ENCODE measurements at places on chromosomes 7 and 10.

- peak; percentile 83 for DNase-seq
Observed at GRCh38 chr10:11757454-11757820, 15.3 kb downstream of the ECHDC3 start.

DNA sequence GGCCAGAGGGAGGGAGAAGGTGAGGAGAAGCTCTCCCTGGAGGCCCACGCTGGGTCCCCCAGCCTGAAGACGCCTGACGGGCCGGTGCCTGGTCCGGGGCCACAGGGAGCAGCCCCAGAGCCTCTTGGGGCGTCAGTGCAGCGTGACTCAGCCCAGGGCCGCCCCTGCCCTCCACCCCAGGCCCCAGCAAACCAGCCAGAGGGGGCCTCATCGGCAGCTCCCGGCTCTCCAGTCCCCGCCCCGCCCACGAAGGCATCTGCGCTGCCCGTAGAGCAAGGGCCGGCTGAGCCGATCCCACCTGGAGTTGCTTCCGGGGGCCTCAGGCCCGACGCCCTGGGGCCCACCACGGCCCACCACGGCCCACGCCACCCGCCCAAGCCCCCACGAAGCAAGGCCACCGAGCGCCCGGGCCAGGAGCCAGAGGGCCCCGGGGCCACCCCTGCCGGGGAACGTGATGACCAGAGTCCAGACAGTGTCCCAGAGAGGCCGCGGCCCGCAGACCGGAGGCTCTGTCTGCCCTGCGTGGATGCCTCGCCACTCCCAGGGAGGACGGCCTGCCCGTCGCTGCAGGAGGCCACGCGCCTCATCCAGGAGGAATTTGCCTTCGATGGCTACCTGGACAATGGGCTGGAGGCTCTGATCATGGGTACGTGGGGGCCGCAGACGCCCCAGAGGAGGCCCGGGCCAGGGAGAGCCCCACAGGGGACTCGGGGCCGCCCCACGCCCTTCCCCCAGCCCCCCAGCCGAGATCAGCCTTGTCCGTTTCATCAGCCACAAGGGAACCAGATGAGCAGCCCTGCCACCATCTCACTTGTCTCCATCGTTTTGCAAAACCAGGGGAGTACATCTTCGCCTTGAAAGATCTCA, 31.2 kb upstream of the UTF1 start:
- DNase-seq: no peak

- no peak for DNase-seq
Observed at GRCh38 chr7:115634633-115635032, 395.9 kb downstream of the TFEC start.

- DNase-seq: no peak
Observed at GRCh38 chr10:99667108-99667751, 7.9 kb downstream of the ENTPD7 start.

GRCh38 chr7:1144269-1144771, 15.7 kb downstream of the ZFAND2A start:
- no peak for DNase-seq

GRCh38 chr10:117226813-117227451, 14.0 kb upstream of the SLC18A2 start:
- no peak for DNase-seq

GRCh38 chr10:29621161-29621560, 13.6 kb downstream of the SVIL start:
- DNase-seq: peak; percentile 90

DNA sequence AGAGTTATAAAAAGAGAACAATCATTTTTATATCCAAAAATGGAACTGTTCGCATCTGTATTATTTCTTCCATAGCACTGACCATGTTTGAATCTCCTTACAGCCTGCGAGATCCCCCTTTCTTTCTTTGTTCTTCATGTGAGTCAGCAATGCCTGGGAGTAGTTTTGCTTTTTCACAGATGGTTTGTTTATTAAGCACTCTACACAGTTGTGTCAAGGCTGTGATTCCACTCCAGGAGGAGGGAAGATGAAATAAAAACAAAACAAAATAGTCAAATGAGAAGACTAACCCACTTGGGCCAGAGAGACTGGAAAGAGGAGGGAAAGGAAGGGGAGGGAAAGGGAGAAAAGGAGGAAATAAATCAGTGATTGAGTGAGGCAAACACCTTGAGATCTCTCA, 7.8 kb downstream of the LIPF start:
- no peak for DNase-seq

GRCh38 chr10:31136386-31136785, 104.7 kb upstream of the ZNF438 start:
- no peak for DNase-seq

- no peak for DNase-seq
Observed at GRCh38 chr7:127911968-127912511, 119.2 kb downstream of the LRRC4 start.

DNA sequence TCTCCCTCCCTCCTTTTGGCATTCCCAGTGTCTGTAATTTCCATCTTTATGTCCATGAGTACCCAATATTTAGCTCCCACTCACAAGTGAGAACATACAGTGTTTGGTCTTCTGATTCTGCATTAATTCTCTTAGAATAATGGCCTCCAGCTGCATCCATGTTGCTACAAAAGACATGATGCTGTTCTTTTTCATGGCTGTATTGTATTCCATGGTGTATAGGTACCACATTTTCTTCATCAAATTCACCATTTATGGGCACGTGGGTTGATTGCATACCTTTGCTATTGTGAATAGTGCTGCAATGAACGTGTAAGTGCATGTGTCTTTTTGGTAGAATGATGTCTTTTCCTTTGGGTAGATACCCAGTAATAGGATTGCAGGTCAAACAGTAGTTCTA, 576.8 kb downstream of the GALNT17 start:
- DNase-seq: no peak

- peak; percentile 31 for DNase-seq
Observed at GRCh38 chr7:33716581-33717477, 188.5 kb upstream of the BMPER start.

DNA sequence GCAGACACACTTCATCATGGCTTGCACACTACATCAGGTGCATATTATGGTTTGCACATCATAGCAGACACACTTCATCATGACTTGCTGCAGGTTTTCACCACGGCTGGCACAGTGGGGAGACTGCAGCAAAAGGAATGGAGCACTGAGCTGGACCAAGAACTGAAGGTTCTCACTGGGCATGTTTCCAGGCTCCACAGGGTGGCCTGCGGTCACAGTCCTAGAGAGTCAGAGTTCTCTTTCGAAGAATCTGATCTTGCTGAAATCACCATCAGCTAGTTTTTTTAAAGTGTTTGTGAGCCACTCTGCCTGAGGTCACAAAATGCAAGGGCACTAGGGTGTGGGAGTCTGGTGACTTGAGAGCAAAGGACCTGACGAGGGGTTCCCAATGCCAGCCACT, 140.4 kb upstream of the NPY start:
- DNase-seq: no peak

DNA sequence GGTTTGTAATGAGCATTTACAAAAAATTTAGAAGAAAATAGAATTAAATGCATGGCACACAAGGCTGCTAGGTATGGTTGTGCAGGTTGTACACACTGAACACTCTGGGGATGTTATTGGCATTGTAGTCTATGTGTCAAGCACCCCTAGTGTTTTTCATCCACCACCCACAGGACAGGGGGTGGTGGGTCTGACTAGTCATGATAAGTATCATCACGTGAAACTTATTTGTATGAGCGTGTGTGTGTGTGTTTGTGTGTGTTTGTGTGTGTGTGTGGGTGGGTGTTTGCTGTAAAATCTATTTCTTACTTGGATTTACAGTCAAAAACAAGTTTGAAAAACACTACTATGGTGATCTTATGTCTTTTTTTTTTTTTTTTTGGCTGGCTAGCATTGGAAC, 66.5 kb downstream of the MAP3K8 start:
- DNase-seq: no peak

Measured in non-pigmented ciliary epithelial cell (primary cell).